ENCODE measurements at places on chromosomes 5 and 9.

- DNase-seq, result no peak
Measured at GRCh38 chr5:137867664-137868063, at the start of gene MYOT. MYOT (plus strand) TSS chr5:137867860; CDS start chr5:137870652, 2,792 bp downstream.

- no peak for DNase-seq
Measured at GRCh38 chr5:81854485-81854884, 103.6 kb upstream of the SSBP2 start.

DNA sequence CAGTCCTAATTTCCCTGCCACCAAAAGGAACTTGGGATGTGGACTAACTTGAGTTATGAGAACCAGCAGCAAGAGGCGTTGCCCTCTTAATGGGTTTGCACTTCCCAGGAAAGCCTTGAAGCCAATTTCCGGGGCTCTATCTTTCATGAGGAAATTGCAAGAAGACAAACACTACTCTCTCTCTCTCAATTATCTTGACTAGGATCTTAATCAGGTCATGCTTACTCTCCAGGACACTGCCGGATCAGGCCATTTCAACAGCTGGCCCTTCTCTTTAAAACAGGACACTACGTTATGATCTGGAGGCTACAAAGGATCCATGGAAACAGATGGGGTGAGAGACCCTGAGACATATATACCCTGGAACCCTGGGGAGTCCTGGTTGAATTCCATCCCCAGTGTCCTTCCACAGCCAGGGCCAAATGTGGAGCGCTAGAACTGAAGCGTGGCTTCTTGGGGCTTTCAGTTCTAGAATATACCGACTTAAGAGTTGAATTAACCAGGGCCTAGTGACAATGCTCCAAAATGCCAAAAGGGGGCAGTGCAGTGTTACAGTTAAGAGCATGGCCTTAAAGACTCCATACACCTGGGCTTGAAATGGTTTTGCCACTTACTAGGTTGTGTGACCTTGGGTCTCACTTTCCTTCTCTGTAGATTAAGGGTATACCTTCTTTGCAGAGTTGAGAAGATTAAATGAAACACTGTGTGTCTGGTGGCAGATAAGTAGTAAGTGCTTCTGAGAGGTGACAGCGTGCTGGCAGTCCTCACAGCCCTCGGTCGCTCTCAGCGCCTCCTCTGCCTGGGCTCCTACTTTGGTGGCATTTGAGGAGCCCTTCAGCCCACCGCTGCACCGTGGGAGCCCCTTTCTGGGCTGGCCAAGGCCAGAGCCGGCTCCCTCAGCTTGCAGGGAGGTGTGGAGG, 21.1 kb downstream of the FAM219A start:
- peak; percentile 32 for DNase-seq

DNA sequence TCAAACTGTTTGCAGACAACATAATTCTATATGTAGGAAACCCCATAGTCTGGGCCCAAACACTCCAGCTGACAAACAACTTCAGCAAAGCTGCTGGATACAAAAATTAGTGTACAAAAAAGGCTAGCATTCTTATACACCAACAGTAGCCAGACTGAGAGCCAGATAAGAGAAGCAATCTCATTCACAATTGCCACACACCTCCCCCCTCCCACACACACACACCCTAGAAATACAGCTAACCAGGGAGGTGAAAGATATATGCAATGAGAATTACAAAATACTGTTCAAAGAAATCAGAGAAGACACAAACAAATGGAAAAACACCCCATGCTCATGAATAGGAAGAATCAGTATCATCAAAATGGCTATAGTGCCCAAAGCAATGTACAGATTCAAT, 9.0 kb downstream of the MTREX start:
- no peak for DNase-seq

- DNase-seq, result no peak
Measured at GRCh38 chr9:133881671-133882381, 110.3 kb downstream of the VAV2 start.

GRCh38 chr5:34731435-34732232, 75.5 kb downstream of the RAI14 start:
- no peak for DNase-seq

- no peak for DNase-seq
Measured at GRCh38 chr5:112238473-112238872, 180.6 kb downstream of the EPB41L4A start.

DNA sequence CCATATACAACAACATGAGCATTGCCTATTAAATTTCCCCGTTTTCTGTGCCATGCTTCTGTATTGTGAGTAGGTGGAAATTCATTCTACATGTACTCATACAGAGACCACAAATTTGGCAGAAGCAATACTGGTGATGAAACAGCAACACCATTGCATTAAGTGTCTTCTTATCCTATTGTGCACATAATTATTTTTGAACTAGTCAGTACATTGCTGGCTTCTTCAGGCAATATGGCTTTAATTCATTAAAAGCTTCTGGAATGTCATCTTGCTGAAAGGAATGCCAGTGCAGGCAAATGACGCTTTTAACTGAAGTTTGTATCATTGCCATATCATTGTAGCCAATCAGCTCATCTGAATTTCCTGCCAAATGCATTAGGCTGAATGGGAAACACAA, 82.6 kb downstream of the KIAA1958 start:
- no peak for DNase-seq

- no peak for DNase-seq
Measured at GRCh38 chr5:4083591-4084337, 488.1 kb downstream of the IRX1 start.

DNA sequence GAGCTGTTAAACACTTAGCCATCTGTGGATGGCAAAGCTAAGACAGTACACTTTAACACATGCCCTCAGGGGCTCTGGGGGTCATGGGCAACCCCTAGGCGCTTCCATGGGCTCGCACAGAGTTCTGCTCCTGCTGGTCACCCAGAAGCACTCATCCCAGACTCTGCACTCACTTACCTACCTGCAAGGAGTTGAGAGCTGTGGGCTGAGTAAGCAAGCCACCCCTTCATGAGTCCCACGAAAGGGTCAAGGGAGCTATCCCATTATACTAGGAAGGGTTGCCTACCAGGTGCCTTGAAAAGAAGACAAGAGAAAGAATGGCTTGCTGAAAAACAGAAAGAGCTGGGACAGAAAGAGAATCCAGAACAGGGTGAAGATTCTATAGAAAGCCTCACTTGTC, 72.4 kb downstream of the CFAP95 start:
- no peak for DNase-seq

- DNase-seq, result no peak
Measured at GRCh38 chr5:159257629-159258283, 5.3 kb upstream of the UBLCP1 start.

DNA sequence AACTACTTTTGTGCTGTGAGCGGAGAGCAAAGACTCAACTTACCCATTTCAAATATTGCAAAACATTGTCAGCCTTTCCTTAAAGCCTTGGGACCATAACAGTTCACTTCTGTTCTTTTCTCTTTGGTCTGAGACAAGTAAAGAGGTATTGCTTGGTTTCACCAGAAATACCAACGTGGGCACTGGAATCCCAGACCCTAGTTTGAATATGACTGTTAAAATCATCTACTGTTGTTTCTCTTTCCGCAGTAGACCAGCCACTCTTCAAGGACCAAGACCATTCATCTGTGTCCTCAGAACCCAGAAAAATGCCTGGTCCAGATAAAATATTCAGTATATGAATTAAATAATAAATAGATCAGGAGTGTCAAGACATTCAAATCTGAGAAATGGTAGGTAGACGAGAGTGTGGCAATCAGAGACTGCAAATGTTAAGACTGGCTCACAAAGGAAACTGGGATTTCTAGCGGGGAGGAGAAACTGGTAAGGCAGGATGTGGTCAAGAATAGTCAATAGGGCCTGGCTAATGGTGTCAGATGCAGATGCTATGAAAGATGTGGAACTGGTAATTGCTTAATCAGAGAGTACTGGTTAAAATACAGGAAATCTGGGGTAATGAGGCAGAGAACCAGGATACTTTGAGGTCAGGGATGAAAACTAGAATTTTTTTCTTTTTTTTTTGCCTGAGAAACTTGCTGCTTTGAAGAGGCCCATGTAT, 82.1 kb upstream of the IL33 start:
- no peak for DNase-seq

DNA sequence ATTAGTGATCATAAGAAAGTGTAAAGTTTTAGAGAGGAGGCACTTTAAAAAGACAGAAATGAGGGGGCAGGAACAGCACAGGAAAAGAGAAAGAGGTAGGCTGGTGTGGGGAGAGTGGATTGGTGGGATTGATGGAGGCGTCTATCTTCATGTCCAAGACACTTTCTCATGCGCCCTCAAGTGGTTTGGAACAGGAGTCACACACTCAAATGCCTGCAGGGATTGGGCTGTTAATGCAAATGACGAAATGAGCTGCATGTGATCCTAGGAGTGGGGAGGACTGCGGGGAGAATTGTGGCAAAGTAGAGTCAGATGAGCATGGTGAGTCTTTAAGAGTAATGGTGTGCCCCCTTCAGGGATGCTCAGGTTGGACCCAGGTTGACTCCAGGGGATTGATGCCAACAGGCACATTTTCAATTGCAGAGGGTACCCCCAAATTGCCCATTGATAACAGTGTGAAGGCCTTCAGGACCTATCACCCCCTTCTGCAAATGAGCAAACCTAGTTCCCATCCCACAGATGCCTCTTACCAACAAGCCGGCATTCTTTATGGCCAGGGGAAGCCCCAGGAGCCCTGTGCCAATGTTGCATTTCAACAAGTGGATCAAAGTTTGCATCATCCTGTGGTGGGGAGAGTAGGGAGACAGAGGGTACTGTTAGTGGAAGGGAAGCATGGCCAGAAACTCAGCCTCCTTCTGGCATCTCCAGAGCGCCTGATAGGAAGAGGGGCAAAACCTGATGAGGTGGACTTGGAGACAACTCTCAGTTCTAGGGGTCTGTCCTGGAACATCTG, 5.3 kb downstream of the SLC36A3 start:
- DNase-seq, result no peak

DNA sequence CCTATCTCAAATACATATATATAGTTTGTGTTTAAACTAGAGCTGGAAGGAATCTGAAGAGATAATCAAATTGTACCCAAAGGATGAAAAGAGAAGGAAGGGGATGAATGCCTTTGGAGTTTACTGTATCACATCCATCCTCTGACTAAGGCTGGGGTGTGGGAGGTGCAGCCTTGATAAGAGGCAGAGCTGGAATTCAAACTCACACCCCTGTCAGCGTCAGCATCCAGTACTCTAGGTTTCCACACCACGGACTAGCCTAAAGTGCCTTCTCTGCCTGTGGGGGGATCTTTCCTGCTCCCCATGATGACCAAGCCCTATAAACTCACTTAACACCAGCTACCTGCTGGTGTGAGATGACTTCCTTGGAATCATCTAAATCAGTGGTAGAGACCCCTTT, 48.1 kb downstream of the EPB41L4B start:
- DNase-seq, result no peak

- DNase-seq, result no peak
Measured at GRCh38 chr5:136703036-136703435, 337.7 kb upstream of the TRPC7 start.

DNA sequence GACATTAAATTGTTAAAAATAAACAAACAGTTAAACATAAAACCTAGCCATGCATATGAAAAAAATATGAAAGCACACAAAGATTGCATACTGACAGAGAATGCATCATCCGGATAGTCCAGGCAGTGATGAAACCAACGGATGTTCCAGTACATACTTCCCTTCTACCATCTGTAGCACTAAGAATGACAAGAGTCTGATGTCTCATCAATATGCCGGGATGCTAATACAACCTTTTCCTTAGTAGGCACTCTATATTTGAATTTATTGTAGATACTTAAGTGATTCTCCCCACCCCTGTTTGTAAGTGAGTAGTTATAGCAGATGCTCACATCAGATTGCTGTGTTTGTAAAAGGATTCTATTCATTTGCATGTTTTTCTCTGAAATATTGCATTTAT, 571.2 kb upstream of the WWC1 start:
- DNase-seq, result no peak

DNA sequence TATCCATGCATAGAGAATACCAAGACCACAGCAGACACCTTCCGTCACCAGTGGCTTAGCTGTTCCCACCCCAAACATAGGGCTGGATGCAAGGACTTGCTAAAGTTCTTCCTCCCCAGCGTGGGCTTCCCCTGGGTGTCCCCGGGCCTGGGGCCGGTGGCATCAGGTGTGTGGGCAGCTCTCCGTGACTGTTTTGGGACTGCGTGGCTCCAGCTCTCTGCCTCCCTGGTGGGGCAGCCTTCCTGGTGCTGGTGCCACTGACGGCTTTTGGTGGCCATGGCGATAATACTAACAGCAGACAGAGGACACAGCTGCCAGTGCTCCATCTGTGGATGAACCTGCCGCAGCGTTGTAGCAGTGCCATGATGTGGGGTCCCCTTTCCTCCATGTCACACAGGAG, 4.9 kb downstream of the CACFD1 start:
- DNase-seq, result no peak

GRCh38 chr5:124480022-124480421, 266.4 kb downstream of the ZNF608 start:
- no peak for DNase-seq

GRCh38 chr5:87776785-87777184, 364.1 kb upstream of the CCNH start:
- DNase-seq, result no peak

All from stimulated activated CD8-positive, alpha-beta memory T cell treated with anti-CD3 and anti-CD28 coated beads, Interleukin-12 subunit alpha, Interleukin-12 subunit beta, amount 100 ng/mL, for 1 hour (primary cell).